T-helper 17 cell (primary cell): ENCODE measurements at places on chromosomes 7 and 10.

DNA sequence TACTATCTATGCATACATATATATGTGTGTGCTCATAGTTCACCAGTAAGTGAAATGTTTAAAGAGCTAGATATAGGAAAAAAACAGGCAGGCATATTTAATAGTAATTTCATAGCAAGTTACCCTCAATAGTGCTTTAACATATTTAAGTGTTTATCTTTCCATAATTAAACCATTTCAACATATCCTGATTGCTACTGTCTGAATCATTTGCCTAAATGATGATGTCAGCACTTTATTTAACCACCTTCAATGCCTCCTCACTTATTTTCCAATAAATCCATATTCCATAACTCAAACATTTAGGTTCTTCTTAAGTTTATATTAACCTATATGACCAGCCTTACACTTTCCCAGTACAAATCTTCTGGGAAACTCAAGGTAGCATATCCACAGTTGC is 601.1 kb downstream of the ARL4A start:
- DNase-seq: no peak

GRCh38 chr10:36051500-36051991 is 409.4 kb upstream of the FZD8 start:
- no peak for DNase-seq

- DNase-seq: no peak
Measured at GRCh38 chr10:35399414-35400009, 63.2 kb downstream of the CCNY start.

DNA sequence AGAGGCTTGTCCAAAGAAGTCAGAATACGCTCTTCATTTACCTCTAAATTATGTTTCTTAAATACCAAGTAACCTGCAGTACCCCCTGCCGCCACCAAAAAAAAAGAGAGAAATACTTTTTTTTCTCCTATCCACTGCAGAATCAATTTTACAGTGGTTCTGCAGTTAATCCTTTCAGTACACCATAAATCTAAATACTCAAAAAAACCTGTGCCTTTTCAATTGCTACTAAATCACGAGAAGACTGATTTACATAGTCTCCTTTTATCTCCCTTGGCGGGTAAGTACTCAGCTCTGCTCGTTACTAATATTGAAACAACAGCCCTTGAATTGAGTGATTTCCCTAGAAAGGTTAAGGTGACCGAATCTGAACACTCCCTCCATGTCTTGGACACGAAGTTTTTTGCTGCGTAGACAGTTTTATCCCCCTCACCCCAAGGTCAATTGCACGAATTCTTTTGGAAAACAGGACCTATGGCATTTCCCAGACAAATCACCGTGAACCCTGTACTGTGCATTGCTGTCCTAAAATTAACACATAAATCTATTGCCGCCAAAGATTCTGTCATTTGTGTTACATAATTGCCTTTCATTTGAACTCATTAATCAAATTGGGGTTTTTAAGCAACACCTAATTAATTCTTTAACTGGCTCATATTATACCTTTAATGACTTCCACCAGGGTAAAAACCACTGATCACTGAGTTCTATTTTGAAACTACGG is 512 bp upstream of the VIM start:
- DNase-seq: no peak

GRCh38 chr7:51455948-51456347 is 139.3 kb upstream of the COBL start:
- DNase-seq: no peak

DNA sequence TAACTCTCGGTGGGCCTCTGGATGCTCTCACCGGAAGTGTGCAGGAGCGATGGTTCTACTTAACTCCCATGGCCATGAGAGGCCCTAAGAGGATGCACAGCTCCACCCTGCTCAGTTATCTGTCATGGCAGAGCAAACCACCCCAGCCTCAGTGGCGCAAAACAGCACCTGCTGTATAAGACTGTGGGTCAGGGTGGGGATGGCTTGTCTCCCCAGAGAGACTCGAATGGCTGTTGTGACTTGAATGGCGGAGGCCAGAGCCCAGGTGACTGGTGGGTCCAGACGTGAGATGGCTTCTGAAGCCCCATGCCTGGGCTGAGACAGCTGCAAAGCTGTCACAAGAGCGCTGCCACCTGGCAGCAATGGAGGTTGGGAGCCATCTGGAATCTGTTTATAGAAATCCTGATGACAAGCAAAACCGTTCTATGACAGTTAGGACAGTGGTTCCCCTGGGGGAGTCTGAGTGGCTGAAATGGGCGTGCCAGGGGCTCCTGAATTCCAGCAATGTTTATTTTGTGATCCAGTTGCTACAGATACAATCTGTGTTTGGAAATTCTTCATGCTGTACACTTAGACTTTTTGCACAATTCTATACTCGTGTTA is 490.5 kb downstream of the TCERG1L start:
- DNase-seq: no peak

GRCh38 chr7:43879477-43879876 is 10.2 kb upstream of the MRPS24 start:
- no peak for DNase-seq

DNA sequence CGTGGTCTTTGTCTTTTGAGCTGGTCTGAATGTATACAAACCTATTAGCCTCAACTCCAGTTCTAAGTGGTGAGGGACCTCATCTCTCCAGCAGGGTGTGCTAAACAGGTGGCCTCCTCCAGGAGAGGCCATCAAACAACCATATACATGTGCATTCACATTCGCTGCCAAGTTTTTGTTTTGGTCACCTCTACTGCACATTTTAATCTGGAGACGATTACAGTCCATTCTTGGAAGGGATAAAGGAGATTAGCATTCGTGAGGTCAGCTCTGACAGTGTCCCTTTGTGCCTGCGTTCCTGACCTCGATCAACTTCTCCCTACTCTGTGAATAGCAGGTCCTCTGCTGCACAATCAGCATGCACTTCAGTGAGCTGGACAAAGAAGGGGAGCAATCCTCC is 60.8 kb downstream of the RHOBTB1 start:
- DNase-seq: no peak

GRCh38 chr10:32931593-32931992 is 26.4 kb downstream of the ITGB1 start:
- DNase-seq: no peak

DNA sequence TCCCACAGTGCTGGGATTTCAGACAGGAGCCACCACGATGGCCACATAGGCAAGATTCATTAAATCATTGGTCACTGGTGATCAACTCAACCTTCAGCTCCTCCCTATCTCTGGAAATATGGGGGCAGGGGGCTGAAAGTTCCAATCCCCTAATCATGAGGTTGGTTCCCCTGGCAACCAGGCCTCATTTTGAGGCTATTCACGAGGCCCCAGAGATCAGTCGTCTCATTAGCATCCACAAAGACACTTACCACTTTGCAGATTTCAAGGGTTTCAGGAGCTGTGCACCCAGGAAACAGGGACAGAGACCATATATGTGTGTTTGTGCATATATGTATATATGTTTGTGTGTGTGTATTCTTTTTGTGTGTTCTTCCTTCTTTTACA is 7.7 kb upstream of the GUSB start:
- no peak for DNase-seq

- no peak for DNase-seq
Measured at GRCh38 chr7:33157781-33158180, 28.4 kb downstream of the BBS9 start.

- no peak for DNase-seq
Measured at GRCh38 chr7:30164567-30164966, 29.8 kb downstream of the MTURN start.

DNA sequence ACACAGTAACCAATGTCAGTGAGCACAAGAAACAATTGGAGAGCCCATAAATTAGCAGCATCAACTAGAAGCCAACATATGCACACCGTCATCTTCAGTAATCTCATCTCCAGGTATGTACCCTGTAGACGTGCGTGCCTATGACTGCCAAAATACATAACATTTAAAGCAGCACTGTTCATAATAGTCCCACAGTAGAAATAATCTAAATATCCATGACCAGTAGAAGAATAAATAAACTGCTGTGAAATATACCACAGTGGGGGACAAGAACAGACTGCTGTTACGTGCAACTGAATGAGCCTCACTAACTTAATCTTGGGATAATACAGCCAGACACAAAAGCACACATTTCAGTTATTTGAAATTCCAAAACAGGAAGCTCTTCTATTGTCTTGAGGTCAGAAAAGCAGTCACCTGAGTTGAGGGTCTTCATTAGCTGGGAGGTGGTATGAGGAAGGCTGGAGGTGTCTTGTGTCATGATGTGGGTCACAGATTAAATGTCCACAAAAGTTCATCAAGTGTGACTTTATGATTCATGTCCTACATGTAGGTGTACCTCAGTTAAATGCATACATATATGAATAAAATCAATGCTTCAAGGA is 454.2 kb upstream of the AKR1E2 start:
- no peak for DNase-seq

GRCh38 chr10:78518224-78518623 is 484.6 kb downstream of the RPS24 start:
- DNase-seq: no peak

DNA sequence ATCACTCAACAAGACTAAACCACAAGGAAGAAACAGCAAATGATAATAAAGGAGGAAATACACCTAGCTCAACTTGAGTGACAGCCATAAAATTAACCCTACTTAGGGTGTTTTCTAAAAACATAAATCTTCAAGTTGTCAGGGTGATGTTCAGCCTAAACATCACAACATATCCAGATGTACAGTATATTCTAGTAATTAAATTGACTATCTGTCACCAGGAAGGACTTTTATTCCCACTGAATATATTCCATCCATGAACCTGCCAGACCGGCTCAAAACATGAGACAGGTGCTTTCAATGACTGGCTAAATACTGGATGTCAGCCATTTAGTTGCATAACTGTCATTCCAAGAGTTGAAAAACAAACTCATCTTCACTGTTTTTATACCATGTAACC is 298.1 kb upstream of the NEBL start:
- no peak for DNase-seq

DNA sequence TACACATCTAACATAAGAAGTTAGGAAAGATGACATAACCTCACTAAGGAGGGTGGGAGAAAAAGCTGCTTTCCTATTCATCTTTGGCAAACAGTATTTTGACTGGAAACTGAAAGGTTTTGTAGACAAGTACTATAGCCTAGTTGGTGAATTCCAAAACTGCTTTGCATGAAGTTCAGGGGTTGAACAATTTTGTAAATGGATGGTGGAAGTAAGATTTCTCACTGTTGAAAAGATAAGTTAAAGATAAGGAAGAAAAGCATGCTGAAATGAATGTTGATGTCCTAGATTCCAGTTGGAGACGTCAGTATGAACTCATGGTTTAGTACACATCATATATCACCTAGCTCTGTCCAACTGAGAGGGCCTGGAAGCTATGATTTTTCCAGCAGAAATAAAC is 159.1 kb upstream of the FEZF1 start:
- no peak for DNase-seq

- no peak for DNase-seq
Measured at GRCh38 chr7:18337048-18337809, 158.3 kb upstream of the HDAC9 start.

DNA sequence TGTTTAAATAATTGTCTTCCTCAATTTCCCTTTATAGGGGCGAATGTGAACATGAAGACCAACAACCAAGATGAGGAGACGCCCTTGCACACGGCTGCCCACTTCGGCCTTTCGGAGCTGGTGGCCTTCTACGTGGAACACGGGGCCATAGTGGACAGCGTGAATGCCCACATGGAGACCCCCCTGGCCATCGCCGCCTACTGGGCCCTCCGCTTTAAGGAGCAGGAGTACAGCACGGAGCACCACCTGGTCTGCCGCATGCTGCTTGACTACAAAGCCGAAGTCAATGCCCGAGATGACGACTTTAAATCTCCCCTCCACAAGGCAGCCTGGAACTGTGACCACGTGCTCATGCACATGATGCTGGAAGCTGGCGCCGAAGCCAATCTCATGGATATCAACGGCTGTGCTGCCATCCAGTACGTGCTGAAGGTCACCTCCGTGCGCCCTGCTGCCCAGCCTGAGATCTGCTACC is 42.1 kb downstream of the ASB4 start:
- no peak for DNase-seq

GRCh38 chr10:117370205-117370604 is 5.0 kb downstream of the PDZD8 start:
- DNase-seq: no peak

DNA sequence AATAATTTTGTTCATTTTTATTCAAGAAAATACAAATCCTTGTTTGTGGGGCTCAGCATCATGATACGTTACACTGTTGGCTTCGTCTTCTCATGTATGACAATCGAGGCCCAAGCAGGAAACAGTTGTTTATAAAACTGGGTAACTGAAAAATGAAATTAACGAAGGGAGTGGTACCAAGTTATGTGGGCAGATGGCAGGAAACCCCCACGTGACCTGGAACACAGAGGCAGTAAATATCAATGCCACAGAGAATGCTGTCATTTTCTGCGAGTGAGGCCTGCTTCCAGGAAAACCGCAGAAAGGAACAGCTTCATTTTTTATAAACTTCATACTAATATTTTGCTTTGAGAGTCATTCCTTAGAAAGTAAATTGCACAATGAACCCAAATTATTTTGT is 201.0 kb upstream of the ADARB2 start:
- no peak for DNase-seq

- no peak for DNase-seq
Measured at GRCh38 chr7:134548877-134549276, at the start of gene AKR1B15. TSS of gene AKR1B15 (plus strand) at chr7:134549110. CDS start at chr7:134564620, 15,510 bp downstream.

DNA sequence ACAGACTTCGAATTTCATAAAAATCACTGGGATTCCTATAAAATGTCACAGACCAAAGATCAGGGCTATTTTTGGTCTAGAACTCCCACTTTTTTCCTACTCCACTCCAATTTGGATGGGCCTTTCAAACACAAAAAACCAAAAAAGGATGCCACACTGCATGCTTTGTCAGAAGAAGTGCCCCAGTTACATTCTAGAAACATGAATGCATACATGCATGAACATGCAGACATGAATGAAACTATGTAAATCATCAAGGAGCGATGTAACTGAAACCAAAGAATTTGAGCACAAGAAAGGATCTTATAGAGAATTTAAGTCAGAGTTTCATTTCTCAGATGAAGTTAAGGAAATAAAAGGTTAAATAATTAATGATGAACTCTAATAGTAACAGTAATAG is 31.8 kb upstream of the FAM133B start:
- DNase-seq: no peak

DNA sequence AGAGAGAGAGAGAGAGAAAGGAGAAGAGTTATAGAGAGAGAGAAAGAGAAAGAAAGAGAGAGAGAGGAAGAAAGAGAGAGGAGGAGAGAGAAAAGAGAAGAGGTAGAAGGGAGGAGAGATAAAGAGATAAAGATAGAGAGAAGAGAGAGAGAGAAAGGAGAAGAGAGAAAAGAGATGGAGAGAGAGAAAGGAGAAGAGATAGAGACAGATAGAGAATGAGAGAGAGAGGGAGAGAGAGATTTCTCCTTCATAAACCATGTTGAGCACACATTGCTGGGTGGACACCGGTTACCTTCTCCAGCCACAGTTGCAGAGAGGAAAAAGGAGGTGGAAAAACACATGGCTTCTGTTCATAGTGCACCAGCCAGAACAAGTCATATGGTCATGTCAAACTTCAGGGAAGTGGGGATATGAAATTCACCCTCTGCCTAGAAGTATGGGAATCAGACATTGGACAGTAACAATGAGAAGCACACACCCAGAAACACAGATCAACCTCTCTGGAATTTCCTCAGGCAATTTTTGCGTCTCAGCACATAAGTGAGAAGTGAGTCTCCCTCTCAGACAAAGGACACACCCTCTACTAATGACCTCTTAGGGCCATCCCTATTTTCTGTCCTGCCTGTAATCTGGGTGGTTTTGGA is 172.5 kb upstream of the SVIL start:
- DNase-seq: no peak

GRCh38 chr10:42755028-42755451 is 27.6 kb upstream of the BMS1 start:
- no peak for DNase-seq
